ENCODE measurements at places on chromosomes 1 and 21. TPM values are rescaled to one million over a fixed set of nuclear protein-coding genes. Genes with fewer than 3 reads are reported as not detected.

Gene KCNJ15
- 0.31 TPM for total RNA-seq

Gene ACTN2
- total RNA-seq: 14.0 TPM

Gene SLC6A17
- under 0.01 TPM for total RNA-seq

Gene C1orf94
- not detected for total RNA-seq

Gene DDOST
- total RNA-seq: 110 TPM

Gene UMODL1
- not detected for total RNA-seq

Gene ADCY10
- total RNA-seq: 0.12 TPM

Gene CACNA1S
- not detected for total RNA-seq

Gene PATJ
- total RNA-seq: 36.9 TPM

Gene S100A16
- total RNA-seq: 59.0 TPM

Gene RGS8
- total RNA-seq: not detected

Gene OR2L3
- not detected for total RNA-seq

Gene LRRC39
- 0.69 TPM for total RNA-seq

Gene EFNA3
- total RNA-seq: not detected

Gene MPZ
- 5.3 TPM for total RNA-seq

Measured in gastroesophageal sphincter (tissue), 4 donors.